Amniotic stem cell (primary cell): ENCODE measurements at places on chromosomes 16 and 17.

GRCh38 chr17:76867578-76868175 is 527 bp upstream of the MGAT5B start:
- DNase-seq: no peak

- no peak for DNase-seq
Measured at GRCh38 chr17:77105706-77106105, 35.1 kb upstream of the SEC14L1 start.

DNA sequence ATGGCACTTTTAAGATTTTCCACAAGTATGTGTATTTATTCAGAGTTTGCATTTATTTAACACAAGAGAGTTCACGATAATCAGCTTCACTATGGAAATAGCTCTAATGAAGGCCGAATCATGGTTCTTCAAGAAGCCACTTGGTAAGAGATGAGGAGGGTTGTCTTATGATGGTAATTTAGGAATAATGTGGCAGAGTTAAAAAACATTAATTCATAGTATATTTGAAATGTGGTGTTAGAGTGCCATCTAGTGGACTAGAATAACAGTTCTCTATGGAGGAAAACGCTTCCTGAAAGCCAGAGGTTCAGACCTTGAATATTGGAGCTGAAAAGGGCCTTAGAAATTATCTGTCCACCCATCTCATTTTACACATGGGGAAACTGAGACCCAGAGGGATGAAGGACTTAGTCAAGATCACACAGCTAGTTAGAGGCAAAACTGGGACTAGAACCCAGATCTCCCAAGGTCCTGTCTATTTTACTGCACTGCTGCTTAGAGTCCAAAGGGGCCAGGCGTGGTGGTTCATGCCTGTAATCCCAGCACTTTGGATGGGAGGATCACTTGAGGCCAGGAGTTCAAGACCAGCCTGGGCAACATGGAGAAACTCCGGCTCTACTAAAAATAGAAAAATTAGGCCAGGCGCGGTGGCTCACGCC is 33.8 kb upstream of the KPNB1 start:
- no peak for DNase-seq

GRCh38 chr17:35666070-35666469 is 65.4 kb upstream of the RASL10B start:
- DNase-seq: no peak
